NCI-H2029 treated with DMSO at 0.1 percent for 48 hours (cell line): ENCODE measurements at places on chromosomes 2 and 18.

DNA sequence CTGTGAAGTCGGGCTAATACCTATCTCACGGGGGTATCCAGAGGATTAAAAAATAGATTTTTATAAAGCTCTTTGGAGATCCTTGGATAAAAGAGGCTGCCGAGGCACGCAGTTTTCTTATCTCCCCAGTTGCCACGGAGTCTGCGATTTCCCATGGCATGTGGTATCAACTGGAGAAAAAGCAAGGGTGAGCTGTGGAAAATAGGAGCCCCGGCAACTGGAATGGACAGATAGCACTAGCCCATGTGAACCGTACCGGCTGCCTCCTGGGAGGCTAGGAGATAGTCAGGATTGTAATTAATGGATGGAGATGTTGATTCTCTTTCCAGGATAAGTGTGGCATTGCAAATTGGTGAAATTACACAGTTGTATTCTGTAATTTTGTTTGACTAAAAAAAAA, 407.6 kb upstream of the KCNH7 start:
- no peak for DNase-seq

DNA sequence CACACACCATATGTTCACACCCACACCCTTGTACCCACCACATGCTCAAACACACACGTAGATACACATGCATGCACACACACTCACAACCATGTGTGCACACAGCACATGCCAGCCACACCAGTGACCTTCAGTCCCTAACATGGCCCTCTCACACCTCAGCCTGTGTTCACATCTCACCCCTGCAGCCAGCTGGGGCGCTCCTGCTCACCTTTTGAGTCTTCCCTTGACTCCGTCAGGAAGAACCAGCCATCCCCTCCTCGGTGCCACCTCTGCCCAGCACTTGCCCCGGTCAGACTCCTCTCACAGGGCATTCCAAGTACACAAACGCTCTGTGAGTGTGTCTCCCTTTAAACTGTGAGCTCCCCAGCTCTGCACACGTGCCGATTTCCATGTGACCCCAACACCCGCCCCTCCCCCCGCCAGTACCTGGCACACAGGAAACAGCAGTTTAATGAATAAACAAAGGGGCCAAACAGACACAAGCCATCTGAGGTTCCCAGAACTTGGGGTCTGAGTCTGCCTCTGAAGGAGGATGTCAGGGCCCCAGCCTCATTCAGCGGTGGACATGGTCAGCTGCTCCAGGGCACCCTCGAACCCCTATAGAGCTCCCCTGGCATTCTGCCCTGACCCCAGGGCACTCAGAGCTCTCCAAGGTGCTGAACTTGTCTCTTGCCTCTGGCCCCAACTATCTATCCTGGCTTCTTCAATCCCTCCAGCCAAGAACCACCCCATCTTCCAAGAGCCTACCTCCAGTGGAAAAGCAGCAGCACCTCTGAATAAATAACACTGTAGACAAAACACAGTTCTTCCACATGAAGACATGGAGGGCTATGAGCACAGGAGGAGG, 252.9 kb downstream of the ATAD2B start:
- DNase-seq: no peak

- no peak for DNase-seq
Observed at GRCh38 chr2:202752071-202752470, 117.3 kb downstream of the FAM117B start.

- no peak for DNase-seq
Observed at GRCh38 chr2:154554046-154554445, 144.4 kb upstream of the KCNJ3 start.

GRCh38 chr2:45265336-45265735, 256.1 kb upstream of the SIX2 start:
- DNase-seq: no peak

DNA sequence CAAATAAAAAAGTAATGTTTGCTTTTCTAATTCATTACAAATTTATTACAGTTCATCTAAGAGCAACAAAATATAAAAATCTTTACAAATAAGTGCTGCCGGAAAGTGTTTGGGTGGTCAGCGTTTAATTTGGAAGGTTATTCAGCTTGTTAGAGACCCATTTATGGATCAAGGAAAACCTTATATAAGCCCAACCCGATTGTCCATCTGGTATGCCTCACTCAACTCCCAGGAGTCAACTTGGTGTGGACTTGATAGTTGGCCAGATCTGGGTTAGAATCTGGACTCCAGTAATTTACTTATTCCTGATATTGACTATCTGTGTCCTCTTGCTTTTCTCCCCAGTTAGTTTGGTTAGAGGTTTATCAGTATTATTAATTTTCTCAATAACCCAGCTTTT, 106.2 kb downstream of the KCTD1 start:
- DNase-seq: no peak

GRCh38 chr2:215432759-215433594, 2.9 kb downstream of the FN1 start:
- no peak for DNase-seq

- DNase-seq: peak; percentile 11
Observed at GRCh38 chr18:76875390-76876325, 53.3 kb downstream of the ZNF236 start.

GRCh38 chr18:48161911-48162698, 231.6 kb upstream of the SMAD2 start:
- DNase-seq: peak; percentile 22

DNA sequence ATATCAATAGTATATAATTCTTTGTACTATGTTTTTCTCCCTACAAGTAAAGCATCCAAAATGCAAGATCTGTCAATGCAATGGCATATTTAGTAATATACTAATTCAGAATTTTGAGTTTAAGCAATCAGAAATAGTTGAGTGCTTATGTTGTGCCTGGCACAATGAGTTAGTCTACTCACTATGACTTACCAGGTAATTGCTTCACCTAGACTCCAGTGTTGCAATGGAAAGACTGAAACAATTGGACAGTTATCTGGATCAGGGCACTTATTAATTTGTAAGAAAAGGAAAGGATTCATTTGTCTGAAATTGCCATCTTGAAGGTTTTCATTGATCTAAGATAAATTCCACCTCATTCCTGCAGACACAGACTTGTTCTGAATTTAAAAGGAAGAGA, 97.6 kb upstream of the TCF4 start:
- DNase-seq: no peak

- DNase-seq: no peak
Observed at GRCh38 chr18:13562494-13563029, 163.8 kb downstream of the FAM210A start.

GRCh38 chr2:75703589-75704287, 7.0 kb downstream of the GCFC2 start:
- no peak for DNase-seq

DNA sequence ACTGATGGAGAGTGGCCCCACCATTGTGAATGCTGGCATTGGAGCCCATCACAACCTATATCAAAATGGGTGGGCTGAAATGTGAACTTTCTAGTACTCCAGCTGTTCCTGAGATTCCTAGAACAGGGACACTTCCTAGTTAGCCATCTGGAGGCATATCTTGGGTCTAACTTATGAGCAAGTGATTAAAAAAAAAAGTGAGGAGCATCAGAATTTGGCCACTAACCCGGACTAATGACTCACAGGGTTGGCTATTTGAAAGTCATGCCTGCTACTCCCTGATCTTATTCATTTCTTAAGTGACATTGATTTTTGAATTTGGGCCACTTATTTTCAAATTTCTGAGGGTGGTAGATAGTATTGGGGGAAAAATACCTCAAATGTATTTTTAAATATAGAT, 216.6 kb downstream of the HRH4 start:
- no peak for DNase-seq

DNA sequence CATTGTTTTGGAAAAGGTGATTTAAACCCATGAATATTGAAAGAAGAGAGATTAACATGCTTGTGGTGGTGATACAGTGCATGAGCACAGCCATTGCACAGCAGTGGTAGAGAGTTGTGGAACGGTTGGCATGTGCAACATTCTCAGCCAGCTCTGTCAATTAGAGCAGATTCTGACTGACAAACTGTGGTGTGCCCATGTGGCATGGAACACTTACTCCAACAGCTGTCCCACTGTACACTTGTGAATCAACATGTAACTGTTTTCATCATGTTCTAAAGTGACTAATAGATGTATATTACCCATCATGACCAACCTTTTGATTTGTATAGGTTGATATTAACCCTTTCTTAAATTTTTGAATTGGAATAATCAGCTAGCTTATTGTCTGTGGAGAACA, 55.6 kb downstream of the PKP4 start:
- no peak for DNase-seq

- no peak for DNase-seq
Observed at GRCh38 chr2:192254444-192254843, 59.7 kb upstream of the TMEFF2 start.

DNA sequence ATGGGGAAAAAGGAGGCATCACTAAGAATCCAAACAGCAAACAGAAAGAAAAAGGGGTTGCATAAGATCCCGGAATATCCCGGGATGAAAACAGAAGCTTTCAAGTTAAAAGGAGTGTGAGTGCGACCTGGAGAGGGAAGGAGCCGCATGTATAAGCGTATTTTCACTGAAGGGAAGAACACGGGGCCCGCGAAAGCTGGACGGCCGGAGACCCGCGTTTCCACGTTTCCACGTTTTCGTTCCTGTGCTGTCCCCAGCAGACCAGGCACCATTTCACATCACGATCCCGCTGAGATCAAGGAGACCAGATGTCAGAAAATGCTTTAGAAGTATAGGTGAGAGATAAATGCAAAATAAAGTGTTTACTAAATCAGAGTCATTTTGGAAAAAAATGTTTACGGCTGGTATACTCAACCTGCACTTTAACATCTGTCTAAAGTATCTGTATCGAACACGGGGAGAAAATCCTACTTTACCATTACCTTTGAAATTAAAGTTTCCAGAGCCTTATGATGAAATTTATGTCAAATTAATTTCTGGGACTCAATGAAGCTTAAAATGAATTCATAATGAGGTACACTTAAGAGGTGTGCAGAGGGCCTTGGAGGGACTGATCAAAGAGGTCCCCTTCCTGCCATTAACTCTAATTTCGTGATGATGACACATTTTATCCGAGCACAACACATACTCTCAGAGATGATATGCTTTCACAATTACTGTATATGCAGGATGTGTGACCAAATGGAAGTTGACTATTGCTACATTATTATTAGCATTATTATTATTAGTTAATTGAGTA, 71.0 kb upstream of the SALL3 start:
- DNase-seq: no peak

DNA sequence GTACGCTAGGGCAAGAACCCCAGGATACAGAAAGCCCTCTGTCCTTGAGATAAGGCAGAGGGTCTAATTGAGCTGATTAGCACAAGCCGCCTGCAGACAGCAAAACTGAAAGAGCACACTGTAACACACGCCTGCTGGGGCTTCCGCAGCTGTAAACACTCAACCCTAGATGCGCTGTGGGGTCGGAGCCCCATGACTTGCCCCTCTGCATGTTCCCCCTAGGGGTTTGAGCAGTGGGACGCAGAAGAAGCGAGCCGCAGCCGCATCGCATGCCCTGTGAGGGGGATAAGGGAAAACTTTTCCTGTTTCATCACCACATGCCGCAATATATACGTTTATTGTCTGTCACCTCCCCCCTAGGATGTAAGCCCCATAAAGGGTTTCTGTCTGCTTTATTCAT, 384.6 kb downstream of the PLCL1 start:
- no peak for DNase-seq

- DNase-seq: no peak
Observed at GRCh38 chr18:34576622-34577021, 133.5 kb upstream of the DTNA start.

DNA sequence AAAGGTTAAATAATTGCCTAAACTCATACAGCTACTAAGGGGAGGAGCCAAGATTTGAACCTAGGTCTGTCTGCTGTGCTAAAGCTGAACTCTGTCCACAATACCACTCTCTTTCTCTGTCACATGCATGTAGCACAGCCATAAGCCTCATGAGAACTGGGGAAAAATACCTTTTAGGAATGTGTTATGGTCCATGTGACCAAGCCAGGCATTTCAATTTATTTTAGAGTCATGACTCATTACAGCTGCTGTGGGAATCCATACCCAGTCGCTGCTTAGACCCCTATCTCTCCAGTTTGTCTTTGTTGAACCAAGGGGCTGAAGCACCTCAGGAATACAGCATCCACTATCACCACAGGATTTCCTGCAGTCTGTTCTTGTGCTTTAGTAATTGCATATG, 200.0 kb upstream of the SIX3 start:
- DNase-seq: no peak

- no peak for DNase-seq
Observed at GRCh38 chr18:56565046-56565445, 73.3 kb downstream of the TXNL1 start.

- no peak for DNase-seq
Observed at GRCh38 chr2:134271758-134272157, 17.9 kb downstream of the MGAT5 start.

- DNase-seq: no peak
Observed at GRCh38 chr2:31812051-31812798, 198.6 kb downstream of the MEMO1 start.

- DNase-seq: no peak
Observed at GRCh38 chr2:16687955-16688354, 22.3 kb upstream of the CYRIA start.

- no peak for DNase-seq
Observed at GRCh38 chr2:219551441-219552381, 7.9 kb downstream of the TMEM198 start.

- DNase-seq: no peak
Observed at GRCh38 chr2:177422271-177422670, 29.7 kb downstream of the AGPS start.

- DNase-seq: no peak
Observed at GRCh38 chr2:53630026-53630606, 137.5 kb upstream of the CHAC2 start.

DNA sequence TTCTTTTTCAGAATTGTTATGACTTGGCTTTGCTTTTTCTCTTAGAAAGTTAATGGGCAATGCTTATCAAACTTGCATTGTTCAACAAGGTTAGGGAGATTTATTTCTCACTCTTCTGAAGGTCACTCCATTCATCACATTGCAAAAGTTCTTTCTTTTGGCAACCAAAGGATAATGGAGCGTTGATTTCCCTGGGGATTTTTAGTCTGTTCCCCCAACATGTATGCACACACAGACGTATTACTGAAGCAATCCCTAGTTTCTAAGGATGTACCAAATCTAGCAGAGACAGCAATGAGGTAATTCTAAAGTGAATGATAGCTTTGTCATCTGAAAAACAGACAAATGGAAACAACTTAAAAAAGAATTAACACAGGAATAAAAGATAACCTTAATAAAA, 349.1 kb downstream of the NYAP2 start:
- DNase-seq: no peak

GRCh38 chr2:53568469-53568868, 199.1 kb upstream of the CHAC2 start:
- DNase-seq: no peak

- DNase-seq: no peak
Observed at GRCh38 chr2:236667526-236667925, 97.9 kb downstream of the ACKR3 start.

DNA sequence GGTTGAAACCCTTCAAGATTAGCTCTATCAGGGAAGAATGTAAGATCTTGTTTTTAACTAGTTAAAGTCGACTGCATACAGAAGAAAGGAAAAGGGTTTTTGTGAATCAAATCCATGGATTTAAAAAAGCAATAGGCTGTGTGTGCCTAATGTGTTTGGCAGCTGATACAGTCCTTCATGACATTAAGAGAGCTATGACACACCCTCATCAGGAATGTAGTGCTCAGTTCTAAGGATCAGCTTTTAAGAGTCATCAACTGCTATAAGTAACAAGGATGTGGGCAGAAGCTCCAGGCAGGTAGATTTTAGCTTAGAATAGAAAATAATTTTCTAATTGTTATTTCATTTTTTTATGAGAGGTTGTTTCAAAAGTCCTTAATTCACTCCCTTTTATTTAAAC, 52.9 kb downstream of the PPP1R1C start:
- no peak for DNase-seq
